Cardiac septum (tissue), 1 donor: ENCODE measurements at places on chromosomes 12 and 14. TPM values are rescaled to one million over a fixed set of nuclear protein-coding genes. Genes with fewer than 3 reads are reported as not detected.

BIN2 gene
- total RNA-seq, result 2.4 TPM

TUNAR gene
- total RNA-seq, result not detected

ARF3 gene
- total RNA-seq, result 59.5 TPM

LRP1 gene
- total RNA-seq, result 103 TPM

BEGAIN gene
- total RNA-seq, result 1.2 TPM

AP1G2 gene
- 12.8 TPM for total RNA-seq

DNA sequence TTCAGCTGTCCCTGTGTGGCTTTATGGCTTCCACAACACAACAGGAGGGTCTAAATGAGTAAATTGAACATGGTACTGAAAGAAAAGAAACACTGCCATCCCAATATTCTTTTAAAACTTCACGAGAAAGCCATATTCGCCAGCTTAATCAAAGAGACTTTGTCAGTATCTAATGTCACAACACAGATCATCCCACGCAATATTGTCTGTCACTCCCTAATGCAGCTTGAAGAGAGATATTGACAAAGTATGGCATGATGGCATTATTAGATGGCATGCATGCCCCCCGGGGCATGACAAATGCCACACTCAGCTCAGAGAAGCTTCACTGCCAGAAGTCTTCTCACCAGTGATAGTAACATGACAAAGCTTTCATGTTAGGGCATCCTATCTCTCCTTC lies 197.8 kb downstream of the TTC8 start:
- no peak for DNase-seq

DNA sequence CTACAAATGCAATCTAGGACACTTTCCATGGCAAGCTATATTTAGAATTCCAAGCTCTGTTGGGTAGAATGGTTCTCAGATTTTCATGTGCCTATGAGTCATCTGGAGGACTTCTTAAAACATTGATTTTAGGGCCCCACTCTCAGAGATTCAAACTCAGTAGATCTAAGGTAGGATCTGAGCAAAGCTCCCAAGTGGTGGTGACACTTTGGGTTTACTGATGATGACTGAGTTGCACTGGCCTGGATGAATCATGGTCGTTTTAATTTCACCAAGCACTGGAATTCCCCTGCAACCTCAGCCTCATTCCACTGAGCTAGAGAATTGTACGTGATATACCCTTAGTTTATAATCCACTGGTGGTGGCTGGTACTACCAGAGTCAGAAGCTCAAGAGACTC lies 86.5 kb downstream of the PPM1H start:
- DNase-seq, result no peak

GRCh38 chr14:85915711-85916110 lies 385.8 kb downstream of the FLRT2 start:
- DNase-seq, result no peak

GRCh38 chr12:81705586-81705985 lies 53.6 kb downstream of the PPFIA2 start:
- DNase-seq, result no peak
